Right ventricle myocardium inferior (tissue), 1 donor: ENCODE measurements at places on chromosomes 7 and 10. TPM values are rescaled to one million over a fixed set of nuclear protein-coding genes. Genes with fewer than 3 reads are reported as not detected.

DNA sequence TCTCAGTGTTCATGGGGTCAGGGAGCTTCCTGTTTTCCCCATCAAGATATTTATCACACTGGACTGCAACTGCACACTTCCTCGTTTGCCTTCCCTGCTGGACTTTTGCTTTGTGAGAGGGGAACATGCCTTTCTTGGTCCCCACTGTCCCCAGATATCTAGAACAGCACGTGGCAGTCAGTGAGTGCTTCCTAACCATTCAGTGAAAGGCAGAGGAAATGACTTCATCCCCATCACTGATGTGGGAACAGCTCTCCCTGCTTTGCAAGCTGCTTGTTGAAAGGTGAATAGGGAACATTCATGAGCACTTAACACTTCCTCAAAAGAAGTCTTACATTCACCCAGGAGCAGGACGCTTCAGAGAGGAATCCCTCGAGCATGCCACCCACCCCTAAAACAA lies 135.4 kb downstream of the MYOF start:
- DNase-seq: no peak

- DNase-seq: no peak
Measured at GRCh38 chr10:43440463-43441134, 3.7 kb downstream of the ZNF487 start.

GRCh38 chr10:51960494-51960895 lies 261.1 kb upstream of the CSTF2T start:
- DNase-seq: no peak

GRCh38 chr7:74226633-74227032 lies 16.8 kb downstream of the LAT2 start:
- DNase-seq: peak; percentile 34

WASHC2A gene
- total RNA-seq: 41.4 TPM
